ENCODE measurements at places on chromosomes 1 and 21. TPM values are rescaled to one million over a fixed set of nuclear protein-coding genes. Genes with fewer than 3 reads are reported as not detected.

The GPR153 gene
- polyA plus RNA-seq, result 6.3 TPM

The KNCN gene
- not detected for polyA plus RNA-seq

The CD247 gene
- polyA plus RNA-seq, result not detected

The TNFRSF18 gene
- not detected for polyA plus RNA-seq

The LCE1C gene
- not detected for polyA plus RNA-seq

The TSPEAR gene
- polyA plus RNA-seq, result not detected

The HSD3B2 gene
- polyA plus RNA-seq, result not detected

DNA sequence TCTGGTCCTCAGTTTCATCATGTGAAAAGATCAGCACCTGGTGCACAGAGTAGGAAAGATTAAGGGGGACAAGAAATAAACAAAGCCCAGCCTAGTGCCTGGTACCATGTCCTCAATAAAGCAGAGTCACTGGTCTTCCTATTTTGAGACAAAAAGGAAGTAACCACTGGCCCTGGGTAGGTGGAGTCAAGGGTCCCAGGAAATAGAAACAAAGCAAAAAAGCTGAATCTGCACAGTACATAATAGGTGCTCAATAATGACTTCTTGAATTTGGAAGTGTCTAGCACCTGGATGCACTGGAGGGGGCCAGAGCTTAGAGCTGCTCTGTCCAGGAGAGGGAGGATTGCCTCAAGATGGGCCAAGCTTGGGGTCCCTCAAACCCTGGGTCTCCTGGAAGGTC lies 1.9 kb upstream of the EPHB2 start:
- no peak for DNase-seq

DNA sequence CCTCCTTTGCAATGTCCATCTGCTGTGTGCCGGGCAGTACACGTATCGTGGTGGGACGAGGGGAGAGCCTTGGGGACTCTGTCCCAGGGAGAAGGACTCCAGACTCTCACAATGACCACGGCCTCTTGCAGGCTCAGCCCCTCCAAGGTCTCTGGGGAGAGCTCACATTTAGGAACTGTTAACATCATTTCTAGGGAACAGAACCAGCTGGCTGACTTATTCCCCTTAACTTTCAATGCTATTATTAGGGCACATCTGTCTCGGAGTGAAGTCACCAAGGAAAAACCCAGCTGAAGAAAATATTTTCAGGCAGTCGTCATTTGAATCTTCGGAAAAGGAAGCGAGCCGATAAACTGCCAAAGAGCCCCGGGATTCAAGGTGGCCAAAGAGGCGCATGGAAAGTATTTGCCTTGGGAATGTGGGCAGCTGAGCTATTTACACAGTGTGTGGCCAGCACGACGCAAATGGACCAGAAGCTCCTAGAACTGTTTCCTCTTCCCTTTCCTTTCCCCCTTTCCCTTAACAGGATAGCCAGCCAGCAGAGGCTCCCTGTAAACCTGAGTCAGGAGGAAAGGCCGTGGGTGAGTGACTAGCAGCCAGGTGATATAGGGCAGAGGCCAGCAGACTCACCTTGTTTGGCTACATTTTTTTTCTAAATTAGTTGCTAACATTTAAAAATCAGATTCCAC lies 74.5 kb downstream of the ITPKB start:
- DNase-seq, result peak; percentile 82

DNA sequence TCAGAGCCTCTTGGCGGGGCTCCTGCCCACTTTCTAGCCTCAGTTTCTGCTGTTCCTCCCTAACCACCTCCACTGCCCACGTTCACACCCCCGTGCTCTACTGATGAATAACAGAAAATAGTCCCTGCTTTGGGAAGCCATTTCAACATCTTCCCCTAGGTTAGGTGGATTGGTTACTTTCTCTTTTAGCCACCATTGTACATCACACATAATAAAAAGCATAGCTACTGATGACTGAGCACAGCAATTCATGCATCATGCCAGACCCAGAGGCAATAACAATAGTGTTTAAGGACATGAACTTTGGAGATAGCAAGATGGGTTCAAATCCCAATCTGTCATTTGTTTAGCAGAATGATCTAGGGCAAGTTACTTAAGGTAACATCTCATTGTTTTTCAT lies 74.6 kb downstream of the COLGALT2 start:
- no peak for DNase-seq

- DNase-seq, result no peak
Observed at GRCh38 chr1:145792484-145792883, 31.4 kb downstream of the RNF115 start.

GRCh38 chr1:103156966-103157365 lies 48.6 kb upstream of the COL11A1 start:
- DNase-seq, result no peak

GRCh38 chr1:208139434-208140045 lies 104.6 kb downstream of the PLXNA2 start:
- DNase-seq, result no peak

DNA sequence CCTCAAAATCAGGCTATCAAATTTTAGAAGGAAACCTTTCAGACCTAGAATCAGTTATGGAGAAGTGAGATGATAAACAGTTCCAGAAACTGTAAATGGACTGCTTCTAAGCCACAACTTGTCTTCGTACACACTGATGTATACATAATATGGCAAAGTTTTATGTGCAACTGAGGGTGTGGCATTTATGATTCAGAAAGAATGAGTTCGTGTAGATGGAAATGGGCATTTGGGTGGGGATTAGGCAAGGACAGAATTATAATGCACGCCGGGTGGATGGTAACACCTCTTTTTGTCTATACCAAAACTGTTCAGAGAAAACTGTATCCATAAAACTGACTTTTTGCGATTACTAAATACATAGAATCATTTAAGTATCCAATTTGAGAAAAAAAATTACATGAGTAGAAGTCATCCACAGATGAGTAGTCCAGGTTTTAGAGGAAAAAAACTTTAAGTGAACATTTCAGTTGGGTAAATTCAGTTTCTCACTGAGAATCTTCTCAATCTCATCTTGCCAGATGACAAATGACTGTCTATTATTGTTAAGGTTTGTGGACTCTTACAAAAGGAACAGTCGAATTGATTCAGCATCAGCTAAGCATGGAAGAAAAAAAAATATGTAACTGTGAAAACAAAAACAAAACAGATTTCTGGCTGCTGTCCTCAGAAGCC lies 22.5 kb downstream of the ERRFI1 start:
- DNase-seq, result no peak

DNA sequence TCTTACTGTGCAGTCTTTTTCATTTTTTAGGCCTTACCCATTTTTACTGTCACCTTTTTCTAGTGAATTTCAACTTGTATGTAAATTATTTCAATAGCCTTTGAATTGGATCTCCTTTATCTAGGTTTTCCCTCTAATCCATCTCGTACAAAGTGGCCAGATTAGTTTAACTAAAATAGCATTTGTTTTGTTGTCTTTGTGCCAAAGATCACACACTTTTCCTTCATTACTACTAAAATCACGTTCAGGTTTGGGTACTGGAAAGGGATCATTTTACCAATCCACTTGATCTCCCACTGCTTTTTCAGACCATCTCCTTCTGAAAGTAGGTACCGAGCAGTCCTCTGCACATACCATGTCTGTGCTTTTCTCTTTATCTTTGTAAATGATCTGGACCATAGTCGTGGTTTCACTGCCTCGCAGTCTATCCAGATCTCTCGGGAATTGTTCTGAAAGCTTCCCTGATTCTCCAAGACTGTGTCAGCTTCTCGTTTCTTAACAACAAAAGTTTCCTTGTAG lies 20.1 kb downstream of the KDM1A start:
- DNase-seq, result no peak

DNA sequence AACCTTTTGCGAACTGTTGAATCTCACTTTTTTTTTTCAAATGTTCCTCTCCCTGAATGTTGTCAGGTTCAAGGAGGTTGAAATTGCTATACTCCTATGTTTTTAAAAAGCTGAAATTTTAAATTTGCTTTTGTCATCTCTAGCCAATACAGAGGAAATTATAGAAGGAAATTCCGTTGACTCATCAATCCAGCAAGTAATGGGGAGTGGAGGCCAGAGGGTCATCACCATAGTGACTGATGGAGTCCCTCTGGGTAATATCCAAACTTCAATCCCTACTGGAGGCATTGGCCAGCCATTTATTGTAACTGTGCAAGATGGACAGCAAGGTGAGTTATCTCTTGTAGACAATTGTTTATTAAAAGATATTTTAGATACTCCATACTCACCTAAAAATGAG lies 36.3 kb downstream of the GABPB2 start:
- DNase-seq, result no peak

GRCh38 chr1:212610575-212610967 lies 2.0 kb downstream of the ATF3 start:
- no peak for DNase-seq

DNA sequence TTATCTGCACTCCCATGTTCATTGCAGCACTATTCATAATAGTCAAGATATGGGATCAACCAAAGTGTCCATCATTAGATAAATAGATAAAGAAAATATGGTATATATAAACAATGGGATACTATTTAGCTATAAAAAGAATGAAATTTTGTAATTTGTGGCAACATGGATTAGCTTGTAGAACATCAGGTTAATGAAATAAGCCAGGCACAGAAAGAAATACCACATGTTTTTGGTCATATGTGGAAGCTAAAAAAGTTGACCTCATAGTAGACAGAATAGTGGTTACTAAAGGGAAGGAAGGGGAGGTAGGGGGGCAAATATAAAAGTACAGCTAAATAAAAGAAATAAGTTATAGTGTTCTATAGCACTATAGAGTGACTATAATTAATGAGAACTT lies 68.5 kb downstream of the SCMH1 start:
- DNase-seq, result no peak

GRCh38 chr21:41621513-41621912 lies 113.6 kb upstream of the TMPRSS2 start:
- DNase-seq, result no peak

DNA sequence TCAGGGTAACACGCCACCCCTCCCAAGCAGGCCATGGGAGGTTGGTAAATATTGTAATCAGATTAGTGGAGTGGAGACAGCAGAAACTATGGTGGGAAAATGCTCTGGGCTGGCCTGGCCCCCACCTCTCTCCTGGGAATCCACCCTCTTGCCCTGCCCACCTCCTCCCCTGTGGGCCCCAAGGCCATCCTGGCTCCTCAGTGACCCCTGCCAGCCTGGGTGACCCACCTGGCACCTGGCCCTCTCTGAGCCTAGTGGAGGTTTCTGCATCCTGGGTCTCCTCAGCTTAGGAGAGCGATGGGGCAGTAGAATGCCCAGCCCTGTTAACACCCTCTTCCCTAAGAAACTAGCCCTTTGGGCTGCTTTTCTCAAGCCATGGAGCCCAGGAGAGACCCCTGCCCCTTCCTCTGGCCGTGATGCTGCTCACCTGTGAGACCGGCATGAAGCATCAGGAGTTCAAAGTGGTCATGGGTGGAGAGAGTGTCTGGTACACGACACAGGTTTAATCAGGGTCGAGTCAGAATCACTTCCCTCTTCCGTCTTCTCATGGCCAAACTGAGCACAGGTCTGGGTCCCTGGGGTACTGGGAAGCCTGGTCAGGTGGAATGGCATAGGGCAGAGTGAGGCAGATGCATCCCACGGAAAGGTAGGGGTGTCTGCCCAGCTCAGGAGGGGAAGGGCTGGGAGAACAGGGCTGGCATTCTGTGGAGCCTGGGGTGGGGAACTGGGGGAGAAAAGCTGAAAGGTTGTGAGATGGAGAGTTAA lies 10.7 kb upstream of the DMBX1 start:
- no peak for DNase-seq

- no peak for DNase-seq
Observed at GRCh38 chr1:178660461-178660860, 64.6 kb upstream of the RALGPS2 start.

GRCh38 chr1:108695535-108695934 lies 3.4 kb downstream of the PRPF38B start:
- DNase-seq, result no peak

GRCh38 chr1:108663074-108663473 lies 2.2 kb upstream of the HENMT1 start:
- DNase-seq, result no peak
